ENCODE measurements at places on chromosomes 4 and X.

DNA sequence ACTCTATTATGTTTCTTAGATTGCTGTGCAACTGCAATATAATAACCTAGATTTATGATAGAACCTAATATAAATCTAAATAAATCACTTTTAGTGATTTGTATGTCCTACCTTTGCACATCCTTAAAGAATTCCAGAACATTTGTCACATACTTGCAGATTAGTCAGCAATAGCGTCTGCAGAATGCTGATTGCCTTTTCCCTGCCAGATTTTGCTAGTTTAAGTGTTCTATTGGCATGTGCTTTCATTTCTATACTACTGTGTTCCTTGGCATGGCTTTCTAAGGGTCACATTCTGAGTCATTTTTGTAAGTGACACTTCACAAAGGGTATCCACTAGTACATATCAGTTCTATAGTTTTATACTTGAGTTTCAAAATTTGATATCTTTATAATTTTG, 303.1 kb upstream of the GIMD1 start:
- no peak for DNase-seq

- no peak for DNase-seq
Measured at GRCh38 chr4:7572894-7573293, 138.2 kb upstream of the PSAPL1 start.

- DNase-seq, result no peak
Measured at GRCh38 chr4:10962246-10962645, 277.7 kb upstream of the CLNK start.

DNA sequence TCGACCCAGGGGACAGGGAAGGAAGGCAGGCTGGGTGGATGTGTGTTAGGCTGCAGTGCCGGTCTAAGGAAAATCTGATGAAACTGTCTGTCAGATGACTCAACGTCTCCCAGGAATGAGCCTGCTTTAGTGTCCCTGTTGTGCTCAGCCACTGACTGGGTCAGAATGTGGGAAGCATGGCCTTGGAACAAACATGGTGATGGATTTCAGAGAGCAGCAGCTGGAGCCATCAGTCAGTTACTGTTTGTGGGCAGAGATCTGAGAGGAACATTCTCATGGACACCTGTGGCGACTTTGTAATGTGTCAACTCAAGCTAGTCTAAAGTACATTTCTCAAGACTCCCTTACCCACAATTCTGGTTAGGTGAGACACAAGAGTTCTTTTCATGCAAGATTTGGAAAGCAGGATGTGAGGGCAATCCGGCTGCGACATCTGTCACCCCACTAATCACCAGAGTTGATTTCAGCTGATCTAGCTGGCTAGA, 63.2 kb downstream of the ANAPC10 start:
- DNase-seq, result no peak

- DNase-seq, result no peak
Measured at GRCh38 chrX:40329616-40330015, 231.9 kb upstream of the BCOR start.

DNA sequence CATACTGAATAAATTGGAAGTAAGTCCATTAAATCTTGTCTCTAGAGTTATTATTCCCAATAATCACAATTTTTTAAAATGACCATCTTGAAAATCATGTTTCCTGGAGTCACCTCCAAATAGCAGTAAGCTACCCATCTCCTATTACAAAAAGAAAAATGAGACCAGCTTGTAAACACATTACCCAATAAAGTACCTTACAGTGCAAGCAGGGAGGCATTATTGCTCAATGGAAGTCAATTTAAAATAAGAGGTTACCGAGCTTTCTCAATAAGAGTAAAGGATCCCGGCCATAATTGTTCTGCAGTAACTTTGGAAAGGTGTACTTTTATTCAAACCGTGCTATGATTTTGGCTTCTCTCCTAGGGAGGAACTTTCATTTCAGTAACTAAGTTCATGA, 78.0 kb downstream of the DMD start:
- no peak for DNase-seq

DNA sequence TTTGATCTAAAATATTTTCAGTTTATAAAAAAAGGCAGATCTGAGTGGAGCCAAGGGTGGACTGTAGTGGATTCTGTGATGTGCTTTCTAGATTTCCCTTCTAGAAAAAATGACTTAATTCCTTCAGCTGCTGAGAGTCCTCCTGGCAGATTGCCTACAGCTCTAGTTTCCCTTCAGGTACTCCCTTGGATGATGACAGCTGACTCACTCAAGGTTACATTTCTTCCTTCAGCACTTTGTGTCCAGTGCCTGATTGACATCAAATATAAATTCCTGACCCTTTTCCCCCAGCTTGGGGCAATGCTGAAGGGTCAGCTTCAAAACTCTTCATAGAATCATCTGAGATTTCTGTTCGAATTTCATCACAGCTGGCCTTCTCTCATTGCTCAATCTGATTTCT, 161.7 kb downstream of the EMCN start:
- no peak for DNase-seq

DNA sequence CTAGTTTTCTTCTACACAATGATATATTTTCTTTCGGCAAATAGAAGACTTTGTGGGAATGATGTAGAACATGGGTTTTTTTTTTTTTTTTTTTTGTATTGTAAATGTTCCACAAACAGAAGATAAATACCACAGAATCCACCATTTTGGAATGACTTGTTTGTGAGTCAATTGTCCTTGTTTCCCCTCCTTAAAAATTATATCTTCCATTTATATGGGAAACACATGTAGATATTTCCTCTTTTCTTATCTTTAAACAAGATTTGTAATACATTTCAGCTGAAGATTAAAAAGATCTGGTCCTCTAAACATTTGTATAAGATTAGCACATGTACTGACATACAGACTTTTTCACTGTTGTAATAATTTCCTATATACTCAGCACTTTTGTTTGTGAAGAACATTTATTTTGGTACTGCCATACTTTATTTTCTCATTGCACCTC, 304.6 kb downstream of the SPRY1 start:
- no peak for DNase-seq

GRCh38 chr4:69658133-69658532, 5.1 kb upstream of the UGT2A1 start:
- DNase-seq, result no peak

GRCh38 chrX:111041018-111041462, 55.0 kb upstream of the PAK3 start:
- DNase-seq, result no peak

- no peak for DNase-seq
Measured at GRCh38 chr4:177802661-177803060, 360.4 kb upstream of the AGA start.

- no peak for DNase-seq
Measured at GRCh38 chrX:30992381-30992904, 79.4 kb downstream of the FTHL17 start.

- no peak for DNase-seq
Measured at GRCh38 chr4:89871211-89871610, 23.4 kb upstream of the MMRN1 start.

DNA sequence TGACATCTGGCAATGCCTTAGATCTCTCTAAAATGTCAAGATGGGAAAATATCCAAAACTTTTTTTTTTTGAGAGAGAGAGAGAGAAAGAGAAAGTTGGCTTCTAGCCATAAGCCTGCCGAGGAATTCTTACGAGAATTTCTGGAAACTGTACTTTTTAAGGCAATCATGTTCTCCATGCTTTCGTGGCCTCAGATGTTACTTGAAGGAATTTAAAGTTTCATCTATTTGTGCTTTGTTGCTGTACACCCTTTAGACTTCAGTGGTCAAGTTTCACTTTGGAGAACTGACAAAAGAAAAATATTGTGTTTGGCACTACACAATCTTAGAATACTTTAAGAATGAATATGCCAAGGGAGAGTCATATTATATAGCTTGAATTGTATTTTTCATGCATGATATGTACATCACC, 53.9 kb downstream of the FAT4 start:
- no peak for DNase-seq

DNA sequence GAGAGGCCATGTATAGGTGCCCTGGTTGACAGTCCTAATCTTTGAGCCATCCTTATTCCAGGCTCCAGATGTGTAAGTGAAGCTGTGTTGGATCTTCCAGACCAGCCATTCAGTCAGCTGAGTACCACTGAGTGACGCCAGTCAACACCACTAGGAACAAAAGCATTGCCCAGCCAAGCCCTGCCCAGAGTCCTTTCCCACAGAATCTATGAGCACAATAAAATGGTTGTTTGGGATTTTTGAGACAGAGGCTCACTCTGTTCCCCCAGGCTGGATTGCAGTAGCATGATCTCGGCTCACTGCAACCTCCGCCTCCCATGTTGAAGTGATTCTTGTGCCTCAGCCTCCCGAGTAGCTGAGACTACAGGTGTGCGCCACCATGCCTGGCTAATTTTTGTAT, 262.5 kb downstream of the BCOR start:
- no peak for DNase-seq

DNA sequence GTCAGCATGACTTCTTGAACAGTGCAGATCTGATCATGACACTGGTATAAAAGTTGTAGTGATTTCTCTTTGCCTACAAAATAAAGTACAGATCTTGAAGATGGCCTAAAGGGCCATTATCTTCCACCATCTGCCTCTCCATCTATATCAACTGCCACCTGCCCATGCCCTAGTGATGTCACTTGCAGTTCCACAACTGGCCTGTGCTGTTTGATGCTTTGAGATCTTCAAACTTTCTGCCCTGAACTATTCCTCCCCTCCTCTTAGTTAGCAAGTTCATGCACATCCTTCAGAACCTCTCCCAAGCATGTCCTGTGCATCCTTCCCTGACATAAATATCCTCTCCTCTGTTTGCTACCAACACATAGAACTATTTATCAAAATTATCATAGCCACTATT, 217.0 kb downstream of the SOWAHB start:
- no peak for DNase-seq

GRCh38 chr4:137640156-137640837, 108.0 kb upstream of the PCDH18 start:
- no peak for DNase-seq

- no peak for DNase-seq
Measured at GRCh38 chrX:139882299-139882698, 50.6 kb downstream of the ATP11C start.

DNA sequence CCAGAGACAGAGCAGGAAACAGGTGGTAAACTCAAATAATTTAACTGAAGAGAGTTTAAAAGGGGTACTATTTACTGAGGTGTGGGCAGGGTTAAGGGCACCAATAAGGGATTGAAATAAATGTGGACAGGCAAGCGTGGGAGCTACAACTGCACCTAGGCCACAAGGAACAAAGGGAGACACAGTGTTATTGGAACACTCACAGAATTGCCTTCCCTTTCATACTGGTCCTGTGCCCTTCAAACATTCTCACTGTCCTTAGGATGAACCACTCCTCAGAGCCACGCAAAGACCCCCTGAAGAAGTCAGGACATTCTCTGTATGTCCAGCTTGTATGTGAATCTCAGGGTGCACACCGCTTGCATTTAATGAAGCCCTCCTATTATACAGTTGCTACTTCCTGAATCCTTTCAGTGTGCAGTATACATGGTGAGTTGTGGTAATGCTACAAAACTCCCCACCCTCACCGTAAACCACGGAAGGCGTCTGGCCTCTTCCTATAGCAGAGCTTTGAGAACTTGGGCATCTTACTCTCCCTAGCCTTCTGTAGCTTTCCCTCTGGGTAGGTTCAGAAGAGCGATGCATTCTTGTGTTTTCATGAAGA, 9.6 kb upstream of the MRPL1 start:
- DNase-seq, result no peak

GRCh38 chrX:115344885-115345614, 55.5 kb downstream of the LUZP4 start:
- peak; percentile 80 for DNase-seq

- no peak for DNase-seq
Measured at GRCh38 chr4:102094481-102094880, 250.8 kb downstream of the SLC39A8 start.

- DNase-seq, result no peak
Measured at GRCh38 chr4:154779362-154779947, 1.6 kb upstream of the RBM46 start.

DNA sequence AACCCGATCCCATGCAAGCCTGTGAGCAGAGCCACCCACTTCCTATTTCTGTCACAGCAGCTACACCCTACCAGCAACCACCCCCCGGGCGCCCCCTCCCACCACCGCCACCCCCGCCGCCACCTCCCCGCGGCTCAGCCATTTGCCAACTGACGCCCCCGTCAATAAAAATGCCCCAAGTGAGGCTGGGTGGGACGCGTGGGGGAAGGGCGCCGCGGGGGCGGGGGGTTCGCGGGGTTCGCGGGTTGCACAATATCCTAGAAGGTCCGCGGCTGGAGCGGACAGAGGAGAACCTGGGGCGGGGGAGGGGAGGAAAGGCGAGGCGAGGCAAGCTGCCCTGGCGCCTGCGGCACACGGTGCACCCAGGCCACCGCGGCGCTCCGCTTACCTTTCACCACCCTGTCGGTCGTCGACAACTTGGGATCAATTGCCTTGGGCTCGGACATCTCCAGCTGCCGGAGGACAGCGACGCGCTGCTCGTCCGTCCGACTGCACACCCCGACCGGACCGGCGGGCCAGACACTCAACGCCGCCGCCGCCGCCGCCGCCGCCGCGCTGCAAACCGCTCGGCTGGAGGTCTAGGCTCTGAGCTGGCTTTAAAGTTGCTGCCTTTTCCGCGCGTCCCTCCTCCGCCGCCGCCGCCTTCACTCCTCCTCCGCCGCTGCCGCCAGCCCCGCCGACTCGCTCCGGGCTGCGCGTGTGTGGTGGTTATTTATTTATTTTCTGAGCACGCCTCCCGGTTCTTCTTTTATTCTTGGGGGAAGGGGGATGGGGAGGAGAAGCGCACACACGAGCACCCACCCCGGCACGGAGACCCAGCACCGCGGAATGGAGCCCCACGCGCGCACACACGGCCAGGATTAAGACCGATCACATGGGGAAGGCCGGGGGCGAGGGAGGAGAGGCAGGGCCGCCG, 717 bp downstream of the PPP3CA start:
- peak; percentile 72 for DNase-seq

DNA sequence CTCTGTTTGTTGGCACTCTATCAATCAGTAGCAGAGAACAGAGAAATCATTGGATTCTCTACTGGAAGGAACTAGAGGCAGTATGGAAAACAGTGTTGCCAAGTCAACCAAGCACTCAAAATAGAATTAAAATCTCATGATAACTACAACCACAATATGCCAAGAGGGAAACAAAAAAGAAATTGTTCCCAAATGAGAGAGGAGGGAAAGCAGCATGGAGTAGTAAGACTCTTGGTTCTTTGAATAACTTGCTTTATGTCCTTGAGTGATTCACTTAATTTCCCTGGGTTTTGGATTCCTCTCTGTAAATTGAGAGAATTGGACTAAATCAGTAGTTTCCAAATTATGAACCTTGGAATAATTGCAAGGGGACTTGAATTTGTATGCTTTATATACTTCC, 285.5 kb upstream of the ANKRD50 start:
- no peak for DNase-seq

All from left ventricle myocardium superior (tissue), 1 donor.